Activated T-cell treated with anti-CD3 and anti-CD28 coated beads for 48 hours (primary cell): ENCODE measurements at places on chromosomes 1 and 21.

DNA sequence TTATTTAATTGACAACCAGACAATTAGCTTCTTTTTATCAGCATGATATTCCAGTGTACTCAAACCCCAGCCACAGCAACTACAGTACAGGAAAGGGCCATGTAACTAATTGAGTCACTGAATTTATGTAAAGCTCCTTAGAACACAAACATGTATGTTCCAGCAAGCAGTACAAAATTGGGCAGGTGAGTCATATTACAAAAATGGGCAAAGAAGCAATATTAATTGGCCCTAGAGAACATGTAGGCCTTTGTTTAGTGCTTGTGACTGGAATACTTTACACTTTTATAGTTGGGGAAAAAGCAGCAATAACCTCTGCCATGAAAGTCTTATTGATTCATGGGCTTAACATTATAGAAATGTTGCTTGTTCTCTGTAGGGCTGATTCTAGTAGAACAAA, 31.8 kb downstream of the CLEC20A start:
- no peak for DNase-seq

GRCh38 chr1:234701737-234702341, 91.9 kb upstream of the IRF2BP2 start:
- no peak for DNase-seq

DNA sequence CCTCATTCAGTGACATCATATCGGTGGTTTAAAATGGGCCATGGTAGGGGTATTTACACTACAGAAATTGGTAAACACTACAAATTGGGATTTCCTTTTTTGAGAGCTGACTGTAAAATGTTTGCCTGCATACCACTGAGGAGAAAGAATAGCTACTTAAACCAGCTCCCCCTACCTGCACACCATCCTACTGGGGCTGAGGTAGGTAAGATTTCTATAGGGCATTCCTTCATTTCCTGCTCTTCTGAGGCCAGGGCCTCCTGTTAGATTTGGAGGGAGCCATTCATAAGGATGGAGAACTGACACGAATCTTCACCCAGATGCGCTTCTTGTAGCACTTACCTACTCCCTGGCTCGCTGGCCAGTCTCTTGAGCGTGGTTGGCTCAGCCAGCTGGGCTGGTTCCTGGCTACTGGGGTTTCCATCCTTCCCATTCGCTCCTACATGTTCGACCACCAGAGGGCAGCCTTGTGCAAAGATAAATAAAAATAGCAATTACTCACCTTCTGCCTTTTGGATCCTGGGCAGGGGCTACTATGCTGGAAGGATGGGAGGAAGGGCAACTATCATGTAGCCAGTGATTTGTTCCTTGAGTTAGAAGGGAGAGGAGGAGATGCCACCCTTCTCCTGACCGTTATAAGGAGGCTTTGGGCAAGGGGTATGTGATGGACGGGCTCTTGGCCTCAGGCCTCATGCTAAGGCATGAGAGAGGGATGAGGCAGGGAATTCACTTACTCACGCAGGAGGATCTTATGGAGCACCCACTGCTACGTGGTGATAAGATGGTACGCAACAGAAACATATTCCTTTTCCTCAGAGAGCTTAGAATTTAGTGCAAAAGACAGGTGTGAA, 10.7 kb downstream of the OPTC start:
- peak; percentile 59 for DNase-seq

- DNase-seq, result no peak
Measured at GRCh38 chr1:226738995-226739695, at the start of gene ITPKB. Gene ITPKB (minus strand): TSS chr1:226739282. CDS start chr1:226737458, 1,824 bp downstream.

DNA sequence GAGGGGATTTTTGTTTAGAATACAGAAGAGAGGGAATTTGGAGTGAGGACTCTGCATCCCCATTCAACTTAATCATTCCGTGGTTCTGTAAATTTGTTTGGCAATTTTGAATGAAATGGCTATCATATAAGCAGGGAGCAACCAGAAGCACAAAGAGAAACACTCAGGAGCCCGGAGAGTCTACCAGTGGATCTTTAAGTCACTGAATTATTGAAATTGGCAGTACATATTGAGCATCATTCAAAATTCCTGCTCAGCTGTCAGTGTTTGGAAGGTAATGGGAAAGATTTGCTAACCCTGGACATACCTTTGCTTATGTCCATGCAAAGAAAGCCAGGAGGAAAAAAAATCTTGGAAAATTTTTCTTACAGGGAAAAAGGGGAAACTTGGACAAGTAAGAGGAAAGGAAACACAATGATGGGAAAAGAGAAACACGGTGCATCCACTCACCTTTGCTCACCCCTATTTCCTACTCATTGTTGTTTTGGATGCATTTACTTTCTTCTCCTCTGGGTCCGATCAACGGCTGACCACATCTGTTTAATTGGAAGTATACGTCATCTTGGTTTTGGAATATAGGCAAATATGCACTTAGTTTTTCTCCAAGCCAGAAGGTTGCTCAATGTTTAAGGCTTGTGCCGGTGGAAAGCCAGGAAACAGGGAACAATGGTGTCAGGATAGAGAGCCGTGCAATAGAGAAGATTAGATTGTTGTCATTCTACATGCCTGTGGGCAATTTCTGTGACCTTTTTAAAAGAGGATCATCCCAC, 243.0 kb upstream of the LYPLAL1 start:
- no peak for DNase-seq

GRCh38 chr1:34354367-34354766, 177.7 kb downstream of the C1orf94 start:
- no peak for DNase-seq

- DNase-seq, result no peak
Measured at GRCh38 chr21:24428591-24429199, 1178.6 kb downstream of the MRPL39 start.

DNA sequence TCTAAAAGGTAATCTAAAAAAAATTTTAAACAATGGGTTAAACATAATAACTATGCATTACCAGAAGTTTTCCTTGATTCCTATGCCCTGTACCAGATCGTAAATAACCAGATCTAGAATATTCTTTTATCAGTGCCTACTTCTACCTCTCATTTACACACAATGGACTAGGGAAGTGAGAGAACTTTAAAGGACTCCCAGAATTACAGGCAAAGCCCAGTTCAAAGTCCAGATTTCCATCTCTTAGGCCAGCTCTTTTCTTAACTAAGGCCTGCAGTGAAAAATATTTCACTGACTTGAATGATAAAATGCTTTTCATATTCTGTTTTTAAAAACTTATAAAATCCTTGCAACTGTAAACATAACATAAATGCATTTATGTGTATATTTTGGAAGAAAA, 32.6 kb downstream of the ESRRG start:
- DNase-seq, result no peak

GRCh38 chr1:162141281-162142054, 72.0 kb downstream of the NOS1AP start:
- no peak for DNase-seq

GRCh38 chr1:19376428-19377372, 64.6 kb downstream of the SLC66A1 start:
- DNase-seq, result no peak

GRCh38 chr1:234719454-234720251, 109.7 kb upstream of the IRF2BP2 start:
- DNase-seq, result no peak

DNA sequence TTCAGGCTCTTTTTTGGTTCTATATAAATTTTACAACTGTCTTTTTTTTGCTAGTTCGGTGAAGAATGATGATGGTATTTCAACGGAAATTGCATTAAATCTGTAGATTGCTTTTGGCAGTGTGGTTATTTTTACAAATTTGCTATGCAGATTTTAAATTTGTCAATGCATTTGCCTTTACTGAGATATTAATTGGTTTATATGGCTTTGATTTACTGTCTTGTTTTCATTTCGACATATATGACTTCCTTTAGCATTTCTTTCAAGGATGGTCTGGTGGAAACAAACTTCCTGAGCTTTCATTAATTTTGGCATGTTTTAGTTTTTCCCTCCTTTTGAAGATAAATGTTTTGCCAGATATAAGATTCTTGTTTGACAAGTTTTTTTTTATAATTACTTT, 1522.5 kb upstream of the PRMT6 start:
- DNase-seq, result no peak

GRCh38 chr1:41521766-41522165, 37.3 kb upstream of the EDN2 start:
- DNase-seq, result no peak

- DNase-seq, result no peak
Measured at GRCh38 chr1:162992945-162993344, 76.2 kb upstream of the RGS4 start.

DNA sequence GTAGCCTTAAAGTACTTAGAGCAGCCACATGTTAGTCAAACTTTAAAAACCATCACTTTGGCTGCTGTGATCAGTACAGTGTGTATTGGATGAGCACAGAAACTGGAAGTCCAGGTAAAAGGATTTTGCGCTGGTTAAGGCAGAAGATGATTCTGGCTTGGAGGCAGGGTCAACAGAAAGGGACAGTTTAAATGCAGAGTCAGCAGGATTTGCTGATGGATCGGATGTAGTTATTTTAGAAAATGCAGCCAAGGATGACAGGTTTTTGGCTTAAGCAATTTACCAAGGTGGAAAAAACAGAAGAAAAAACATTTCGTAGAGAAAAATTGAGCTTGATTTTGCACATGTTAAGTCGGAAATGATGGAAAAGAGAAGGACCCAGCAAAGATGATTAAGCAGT, 45.9 kb upstream of the MORC3 start:
- DNase-seq, result no peak
